ENCODE measurements at places on chromosomes 6 and 20.

DNA sequence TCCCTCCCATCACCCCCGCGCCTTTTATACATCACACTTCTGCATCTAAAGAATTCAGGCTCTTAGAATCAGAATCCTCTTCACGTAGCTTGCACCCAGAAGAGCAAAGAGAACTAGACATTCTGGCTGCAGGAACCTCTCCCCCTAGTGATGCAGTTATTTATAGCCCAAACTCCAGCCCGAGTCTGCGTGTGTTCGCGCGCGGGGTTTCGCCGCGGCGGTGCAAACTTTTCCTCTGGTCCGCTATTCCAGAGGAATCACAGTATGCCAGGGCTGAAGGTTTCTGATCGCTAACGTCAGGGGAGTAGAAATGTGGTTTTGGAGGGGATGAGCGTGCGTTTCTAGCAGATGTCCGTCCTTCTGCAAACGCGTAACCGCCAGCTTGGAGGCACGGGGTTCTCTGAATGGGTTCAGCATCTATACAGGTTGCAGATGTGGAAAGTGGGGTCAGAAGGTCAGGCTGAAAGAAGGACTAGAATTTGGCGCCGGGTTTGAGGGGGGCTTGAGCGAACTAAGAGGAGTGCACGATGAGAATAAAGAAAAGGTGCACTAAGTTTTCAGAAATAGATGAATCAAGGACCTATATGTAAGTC, 1.8 kb downstream of the EPHA7 start:
- no peak for DNase-seq

DNA sequence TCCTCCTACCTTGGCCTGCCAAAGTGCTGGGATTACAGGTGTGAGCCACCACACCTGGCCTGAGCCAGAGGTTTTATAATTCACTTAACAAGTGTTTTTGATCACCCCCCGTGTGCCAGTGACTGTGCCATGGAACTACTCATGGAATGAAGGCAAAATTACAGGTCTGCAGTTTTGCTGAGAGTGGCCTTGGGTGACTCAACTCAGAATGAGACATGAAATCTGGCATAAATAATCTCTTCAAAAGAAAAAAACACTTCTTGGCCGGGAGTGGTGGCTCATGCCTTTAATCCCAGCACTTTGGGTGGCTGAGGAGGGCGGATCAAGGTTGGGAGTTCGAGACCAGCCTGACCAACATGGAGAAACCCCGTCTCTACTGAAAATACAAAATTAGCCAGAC, 166.9 kb upstream of the SALL4 start:
- no peak for DNase-seq

- no peak for DNase-seq
Measured at GRCh38 chr20:48625136-48625900, 202.5 kb downstream of the PREX1 start.

DNA sequence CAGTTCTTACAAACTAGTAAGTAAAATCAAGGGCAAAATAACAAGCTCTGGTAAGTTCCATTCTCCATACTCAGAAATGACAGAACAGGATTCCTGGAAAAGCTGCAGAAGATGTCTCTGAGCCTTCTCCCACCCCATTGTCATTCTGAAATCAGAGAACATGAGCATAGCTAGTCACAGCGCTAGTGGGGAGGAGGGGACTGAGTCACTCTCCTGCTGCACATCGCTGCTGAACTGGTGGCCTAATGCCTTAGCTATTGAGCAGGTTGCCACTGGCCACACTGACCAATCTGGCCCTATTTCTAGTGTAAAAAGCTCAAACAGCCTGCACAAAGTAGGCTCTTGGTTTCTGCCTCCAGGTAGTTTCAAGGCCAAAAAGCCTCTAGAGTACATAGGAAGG, 26.1 kb upstream of the RIPPLY2 start:
- DNase-seq, result no peak

- no peak for DNase-seq
Measured at GRCh38 chr6:170175644-170176135, 115.2 kb downstream of the DLL1 start.

- no peak for DNase-seq
Measured at GRCh38 chr20:46253391-46253790, 54.9 kb downstream of the CDH22 start.

GRCh38 chr6:163446549-163446948, 32.0 kb downstream of the QKI start:
- DNase-seq, result no peak

GRCh38 chr6:15801912-15802311, 139.1 kb upstream of the DTNBP1 start:
- DNase-seq, result no peak

- no peak for DNase-seq
Measured at GRCh38 chr6:134621858-134622257, 303.9 kb upstream of the SGK1 start.

DNA sequence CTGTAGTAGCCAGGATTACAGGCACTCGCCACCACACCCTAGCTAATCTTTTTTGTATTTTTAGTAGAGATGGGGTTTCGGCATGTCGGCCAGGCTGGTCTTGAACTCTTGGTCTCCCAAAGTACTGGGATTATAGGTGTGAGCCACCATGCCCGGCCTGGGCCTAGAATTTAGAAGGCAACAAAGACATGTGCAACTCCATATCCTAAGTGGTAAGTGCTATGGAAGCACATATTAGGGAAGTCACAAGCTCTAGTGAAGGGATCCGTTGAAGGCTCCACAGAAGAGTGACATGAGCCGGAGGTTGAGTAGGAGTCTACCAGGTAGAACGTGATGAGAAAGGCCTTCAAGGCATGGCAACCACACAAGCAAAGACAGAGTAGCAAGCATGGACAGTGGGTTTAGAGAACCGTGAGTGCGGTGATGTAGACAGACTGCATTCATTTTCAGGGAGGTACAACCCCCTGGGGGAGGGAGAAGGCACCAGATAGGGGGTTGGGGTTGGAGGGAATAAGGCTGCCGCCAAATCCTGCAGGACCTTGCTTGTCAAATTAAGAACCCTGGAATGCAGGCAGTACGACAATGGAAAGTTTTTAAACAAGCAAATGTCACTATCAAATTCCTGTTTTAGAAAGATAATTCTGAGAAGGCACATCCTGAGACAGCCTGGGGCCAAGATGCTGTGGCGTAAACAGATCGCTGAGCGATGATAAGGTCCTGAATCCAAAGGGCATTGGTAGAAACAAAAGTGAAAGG, 50.2 kb downstream of the ARHGAP18 start:
- no peak for DNase-seq

DNA sequence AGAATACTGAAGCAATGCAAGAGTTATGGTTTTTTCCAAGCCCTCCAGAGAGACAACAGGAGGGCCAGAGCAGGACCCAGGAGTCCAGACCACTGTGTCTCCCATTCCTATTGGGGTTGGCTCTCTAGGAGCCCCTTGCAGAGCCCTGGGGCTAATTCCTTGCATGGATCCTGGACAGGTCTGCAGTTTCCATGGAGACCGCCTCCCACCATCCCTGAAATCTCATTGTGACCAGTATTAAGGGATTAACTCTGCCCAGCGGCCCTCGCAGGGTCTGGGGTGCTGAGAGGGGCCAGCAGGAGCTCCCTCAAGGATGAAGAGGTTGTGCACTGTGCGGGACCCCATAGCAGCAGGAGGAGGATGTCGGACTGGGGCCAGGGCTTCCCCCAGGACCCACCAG, 34.8 kb downstream of the HNF4A start:
- no peak for DNase-seq

DNA sequence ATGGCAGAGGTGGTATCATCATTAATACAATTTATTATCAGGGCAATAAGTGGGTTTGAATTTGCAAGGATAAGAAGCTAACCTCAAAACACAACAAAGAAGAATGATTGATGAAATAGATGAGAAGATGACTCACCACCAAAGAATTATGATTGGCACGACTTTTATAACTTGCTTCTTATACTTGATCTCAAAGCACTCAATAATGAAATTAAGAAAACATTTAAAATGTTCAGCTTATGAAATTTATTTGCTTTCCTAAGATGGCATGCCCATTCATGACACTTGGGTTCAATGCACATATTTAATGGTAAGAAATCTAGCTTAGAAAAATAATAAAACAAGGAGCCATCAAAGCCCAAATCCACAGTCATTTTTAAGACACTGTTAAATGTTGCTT, 477.5 kb downstream of the GJA1 start:
- no peak for DNase-seq

- no peak for DNase-seq
Measured at GRCh38 chr6:31979238-31979898, 2.5 kb upstream of the C4A start.

DNA sequence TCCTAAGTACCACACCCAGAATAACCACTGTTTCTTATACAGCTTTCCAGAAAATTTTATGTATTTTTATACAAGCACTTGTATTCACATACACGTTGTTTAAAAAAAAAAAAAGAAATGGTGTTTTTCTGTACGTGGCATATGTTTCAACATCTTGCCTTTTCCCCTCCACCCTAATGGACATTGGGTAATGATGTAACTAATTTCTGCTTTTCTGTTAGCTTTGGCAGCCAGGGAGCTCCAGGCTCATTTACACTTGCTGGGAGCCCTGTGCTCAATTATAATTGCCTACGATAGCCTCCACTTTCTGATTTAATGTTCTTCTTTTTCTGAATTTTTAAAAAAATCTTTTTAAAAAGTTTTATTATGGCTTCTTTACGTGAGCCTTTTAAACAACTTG, 352.4 kb downstream of the UTRN start:
- DNase-seq, result no peak

- DNase-seq, result no peak
Measured at GRCh38 chr6:90893400-90893799, 306.5 kb upstream of the MAP3K7 start.

DNA sequence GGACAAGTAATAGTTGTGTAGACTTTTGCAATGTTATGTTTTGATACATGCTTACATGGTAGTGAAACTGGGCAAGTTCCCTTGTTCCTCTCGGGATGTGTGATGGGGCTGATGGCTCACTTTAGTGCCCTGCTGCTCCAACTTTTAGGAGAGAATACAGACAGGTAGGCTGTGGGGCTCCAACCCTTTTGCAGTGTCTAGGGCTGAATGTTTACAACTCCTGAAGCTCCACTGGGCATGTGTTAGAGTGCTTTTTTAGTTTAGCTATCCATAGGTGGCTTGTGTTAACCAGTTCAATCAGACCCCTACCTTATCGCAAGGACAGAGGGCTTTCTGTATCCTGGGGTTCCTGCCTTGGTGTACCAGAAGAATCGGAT, 33.8 kb downstream of the SERPINB6 start:
- no peak for DNase-seq

DNA sequence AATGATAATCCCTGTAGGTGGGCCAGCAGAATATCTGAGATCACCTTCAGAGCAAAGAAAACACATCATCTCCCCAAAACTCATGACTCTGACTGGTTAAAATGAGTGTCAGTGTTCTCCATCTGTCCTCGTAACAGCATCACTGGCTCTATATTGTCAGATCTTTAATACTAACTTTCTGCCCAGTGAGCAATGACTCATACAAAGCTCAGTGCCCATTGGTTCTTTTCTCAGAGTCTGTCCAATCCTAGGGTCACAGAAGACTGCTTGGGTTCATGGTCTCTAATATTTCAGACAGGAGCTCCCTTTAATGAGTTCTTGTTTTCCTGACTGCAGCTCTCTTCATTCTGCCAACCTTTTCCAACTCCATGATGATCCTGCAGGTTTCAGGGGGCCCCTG, 36.4 kb downstream of the HLA-DPB1 start:
- no peak for DNase-seq

GRCh38 chr6:25925876-25926275, 4.6 kb downstream of the SLC17A2 start:
- DNase-seq, result no peak

DNA sequence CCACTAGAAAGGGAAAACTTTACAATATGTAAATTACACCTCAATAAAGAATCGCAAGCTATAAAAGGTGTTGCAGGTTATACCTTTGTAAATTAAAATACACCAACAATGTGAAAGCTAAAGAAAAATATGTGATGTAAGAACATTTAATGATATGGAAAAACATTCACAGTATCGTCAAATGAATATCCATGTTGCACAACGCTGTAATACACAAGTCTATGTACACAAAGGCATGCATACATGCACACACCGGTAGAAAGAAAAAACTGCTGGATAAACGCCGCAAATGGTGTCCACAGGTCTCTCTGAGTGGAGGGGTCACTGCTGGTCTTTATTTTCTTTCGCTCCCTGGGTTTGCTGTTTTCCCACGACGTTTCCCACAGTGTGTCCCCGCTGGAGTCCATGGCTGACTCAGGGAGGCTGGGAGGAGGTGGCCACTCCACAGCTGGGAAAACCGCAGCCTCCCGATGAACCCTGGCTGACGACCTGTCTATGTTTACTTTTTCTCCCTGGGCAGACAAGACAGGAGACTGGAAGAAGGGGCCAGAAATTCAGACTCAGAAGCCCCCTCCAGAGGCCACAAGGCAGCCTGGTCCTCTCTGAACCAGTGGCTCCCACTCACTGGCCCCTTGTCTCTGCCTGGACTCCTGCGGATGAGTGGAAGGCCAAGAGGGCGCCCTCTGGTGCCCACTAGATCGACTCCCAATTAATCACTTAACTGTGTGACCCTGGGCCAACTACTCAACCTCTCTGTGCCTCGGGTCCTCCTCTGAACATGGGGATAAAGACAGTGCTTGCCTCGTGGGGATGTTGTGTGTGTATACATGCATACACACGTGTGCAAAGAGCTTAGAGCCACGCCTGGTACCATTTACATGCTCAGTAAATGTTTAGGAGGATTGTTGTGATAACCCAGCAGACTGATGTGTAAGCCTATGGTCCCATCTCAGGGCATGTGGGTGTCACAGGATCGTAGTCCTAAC, 12.8 kb upstream of the BPI start:
- no peak for DNase-seq

DNA sequence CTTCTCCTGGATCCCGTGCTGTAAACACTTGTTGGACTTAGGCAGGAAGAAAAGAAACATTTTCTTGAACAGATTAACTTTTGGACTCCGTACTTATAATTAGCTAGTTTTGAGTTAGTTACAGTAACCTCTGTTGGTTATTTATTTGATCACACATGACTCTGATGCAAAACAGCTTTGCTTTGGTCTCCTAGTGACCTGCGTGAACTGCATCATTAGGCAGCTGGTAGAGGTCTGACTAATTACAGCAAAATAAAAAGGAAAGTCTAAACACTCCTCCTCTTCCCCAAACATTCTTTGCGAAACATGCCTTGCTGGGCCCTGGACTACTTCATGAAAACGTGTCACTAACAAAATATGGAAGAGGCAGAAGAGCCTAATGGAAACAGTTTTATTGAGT, 61.1 kb upstream of the ZFP64 start:
- no peak for DNase-seq

DNA sequence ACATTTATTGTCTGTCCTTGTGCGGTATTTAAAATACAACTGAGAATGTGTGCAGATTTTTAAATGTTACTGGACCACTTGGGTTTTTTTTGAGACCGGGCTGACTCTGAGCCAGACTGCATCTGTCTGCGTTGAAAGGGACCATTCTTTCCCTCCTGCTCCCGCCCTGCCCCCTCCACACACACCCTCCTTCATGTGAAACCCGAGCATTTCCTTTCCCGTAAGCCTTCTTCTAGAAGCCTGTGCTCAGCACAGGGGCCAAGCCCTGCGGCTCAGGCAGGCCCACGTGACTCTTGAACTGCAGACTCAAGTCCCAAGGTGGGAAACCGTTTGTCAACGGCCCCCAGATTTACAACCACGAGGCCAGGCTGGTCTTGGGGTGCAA, 82.7 kb upstream of the FOXC1 start:
- DNase-seq, result peak; percentile 17

- no peak for DNase-seq
Measured at GRCh38 chr6:11714116-11714797, 64.3 kb downstream of the ADTRP start.

All from activated CD4-positive, alpha-beta T cell treated with anti-CD3 and anti-CD28 coated beads for 24 hours (primary cell).